ENCODE measurements at places on chromosomes 2 and 18.

- DNase-seq = no peak
Observed at GRCh38 chr2:233423552-233423860, 69.2 kb downstream of the DGKD start.

DNA sequence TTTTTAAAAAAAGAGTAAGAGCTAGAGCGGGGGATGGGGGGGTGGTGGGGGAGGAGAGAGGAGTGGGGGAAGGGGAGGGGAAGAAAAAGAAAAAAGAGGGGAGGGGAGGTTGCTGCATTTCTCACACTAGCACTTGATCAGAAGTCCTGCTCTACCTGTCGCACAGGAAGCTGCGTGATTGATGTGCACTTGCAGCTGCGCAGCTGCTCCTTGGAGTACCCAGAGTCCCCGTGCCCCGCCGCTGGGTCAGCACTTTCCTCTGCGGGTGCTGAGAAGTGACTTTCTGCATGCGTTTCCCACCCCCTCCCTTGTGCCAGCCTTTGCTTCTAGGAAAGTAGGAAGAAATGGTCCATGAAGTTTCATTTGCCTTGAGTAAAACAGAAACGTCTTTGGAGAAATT is 297.3 kb downstream of the ETAA1 start:
- DNase-seq = no peak

- no peak for DNase-seq
Observed at GRCh38 chr2:143841935-143842334, 678.0 kb downstream of the ZEB2 start.

GRCh38 chr18:10194592-10194991 is 259.8 kb upstream of the APCDD1 start:
- DNase-seq = no peak

GRCh38 chr2:98479959-98480524 is 35.4 kb downstream of the INPP4A start:
- no peak for DNase-seq

- no peak for DNase-seq
Observed at GRCh38 chr18:13576598-13576997, 149.8 kb downstream of the FAM210A start.

GRCh38 chr2:1238598-1239138 is 174.6 kb upstream of the TPO start:
- DNase-seq = no peak

DNA sequence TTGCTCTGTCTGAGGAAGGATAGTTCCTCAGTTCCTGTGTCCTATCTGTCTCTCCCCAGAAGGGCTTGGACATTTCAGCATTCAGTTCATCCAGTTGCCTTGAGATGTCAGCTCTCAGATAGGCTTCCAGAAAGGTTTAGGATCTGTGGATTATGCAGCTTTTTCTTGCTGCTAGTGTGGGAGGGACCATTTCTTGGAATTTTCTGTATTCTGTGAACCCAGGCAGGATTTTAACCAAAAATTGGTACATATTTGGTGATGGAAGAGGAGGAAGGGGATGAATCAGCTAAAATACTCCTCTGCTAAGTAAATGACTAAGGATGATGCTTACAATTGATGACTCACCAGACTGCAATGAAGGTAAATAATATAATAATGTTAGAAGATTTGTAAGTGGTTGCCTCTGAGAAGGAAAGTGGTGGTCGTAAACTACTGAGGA is 58.6 kb upstream of the DOCK10 start:
- DNase-seq = no peak

DNA sequence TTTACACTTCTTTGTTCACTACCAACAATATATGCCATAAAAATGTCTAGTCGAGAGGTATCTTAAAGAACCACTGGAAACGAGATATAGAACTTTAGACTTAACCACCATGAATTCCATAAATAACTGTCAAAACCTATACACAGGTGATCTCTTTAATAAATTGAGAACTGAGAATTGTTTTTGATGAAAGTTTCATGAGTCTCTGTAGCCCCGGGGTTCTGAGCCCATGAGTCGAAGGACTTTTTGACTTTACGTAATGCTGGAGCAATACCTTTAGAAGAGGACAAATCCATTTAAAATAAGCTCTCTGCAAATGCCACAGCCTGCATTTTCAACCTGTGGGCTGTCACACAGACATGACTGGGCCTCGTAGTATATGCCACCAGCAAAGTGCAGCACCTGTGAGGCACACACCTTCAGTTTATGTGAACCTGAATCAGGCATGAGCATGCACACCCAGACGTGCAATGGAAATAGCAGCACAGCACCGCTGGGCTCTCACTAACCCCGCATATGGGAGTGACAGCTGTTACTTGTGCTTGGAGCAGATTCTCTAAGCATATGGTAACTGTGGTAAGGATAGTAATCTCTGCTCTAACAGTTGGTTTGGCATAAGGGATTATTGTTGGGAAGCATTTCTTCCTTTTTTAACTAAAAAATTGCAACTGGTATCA is 383.2 kb downstream of the SOCS6 start:
- no peak for DNase-seq

DNA sequence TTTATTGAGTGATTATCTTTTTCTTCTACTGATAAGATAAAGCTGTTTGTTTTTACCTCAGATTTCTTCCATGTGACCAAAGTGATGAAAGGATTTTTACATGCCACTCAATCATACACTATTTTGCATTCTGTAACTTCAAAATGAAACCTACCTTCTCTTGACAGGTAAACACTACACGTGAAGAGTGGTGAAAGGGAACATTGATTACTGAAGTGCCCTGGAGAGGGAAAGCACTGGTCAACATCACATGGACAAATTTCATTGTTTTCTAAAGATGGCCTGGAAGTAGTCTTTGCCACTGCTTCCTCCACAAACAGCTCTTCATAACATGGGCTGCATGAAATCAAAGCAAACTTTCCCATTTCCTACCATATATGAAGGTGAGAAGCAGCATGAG is 120.1 kb downstream of the HIBCH start:
- DNase-seq = no peak

GRCh38 chr2:13056259-13056843 is 339.6 kb downstream of the TRIB2 start:
- DNase-seq = no peak

GRCh38 chr2:101732199-101732598 is 34.7 kb downstream of the MAP4K4 start:
- no peak for DNase-seq

DNA sequence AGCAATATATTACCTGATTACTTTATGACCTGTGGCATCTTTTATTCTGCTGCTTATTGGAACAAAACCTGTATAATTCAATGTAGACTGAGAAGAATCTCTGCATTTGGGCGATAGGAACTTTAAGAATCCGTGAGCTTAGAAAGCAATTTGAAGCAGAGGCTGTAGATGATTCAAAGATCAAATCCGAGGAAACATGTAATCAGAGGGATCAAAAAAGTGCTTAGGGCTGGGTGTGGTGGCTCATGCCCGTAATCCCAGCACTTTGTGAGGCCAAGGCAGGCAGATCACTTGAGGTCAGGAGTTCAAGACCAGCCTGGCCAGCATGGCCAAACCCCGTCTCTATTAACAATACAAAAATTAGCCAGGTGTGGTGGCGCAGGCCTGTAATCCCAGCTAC is 198.4 kb downstream of the MTX2 start:
- DNase-seq = no peak

- no peak for DNase-seq
Observed at GRCh38 chr18:6315517-6316331, 99.0 kb downstream of the L3MBTL4 start.

DNA sequence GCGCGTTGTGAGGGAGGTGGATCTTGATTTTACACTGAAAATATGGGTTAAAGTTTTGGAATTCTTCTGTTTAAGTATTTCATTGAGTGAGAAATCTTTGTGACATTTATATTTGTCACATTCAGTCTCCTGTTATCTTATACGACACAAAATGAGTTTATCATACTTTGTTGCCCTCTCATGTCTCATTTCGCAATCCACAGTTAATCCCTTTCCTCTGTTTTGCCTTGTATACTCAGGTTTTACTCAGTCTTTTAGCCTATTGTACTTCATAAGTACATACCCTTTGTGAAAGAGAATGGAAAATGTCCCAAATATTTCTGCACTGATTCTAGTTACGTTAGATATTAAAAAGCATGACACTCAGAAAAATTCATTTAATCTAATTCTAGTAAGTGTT is 142.7 kb downstream of the ATP9B start:
- no peak for DNase-seq
